ENCODE measurements at places on chromosomes 2 and 18.

DNA sequence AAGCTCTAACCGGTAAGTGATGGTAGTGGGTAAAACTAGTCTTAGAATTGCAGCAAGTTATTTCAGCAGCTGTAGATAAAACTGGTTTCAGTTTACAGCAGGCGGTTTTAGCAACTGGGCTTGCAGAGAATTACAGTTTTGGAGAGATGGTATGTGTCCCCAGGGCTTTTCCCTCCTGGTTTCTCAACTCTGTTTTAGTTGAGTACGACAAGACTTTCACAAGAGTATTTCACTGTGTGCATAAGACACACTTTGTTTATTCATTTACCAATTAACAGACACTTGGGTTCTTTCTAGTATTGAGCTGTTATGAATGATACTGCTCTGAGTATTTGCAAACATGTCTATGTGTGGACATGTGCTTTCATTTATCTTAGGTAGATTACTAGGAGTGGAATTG is 65.6 kb upstream of the RFX8 start:
- DNase-seq: no peak

DNA sequence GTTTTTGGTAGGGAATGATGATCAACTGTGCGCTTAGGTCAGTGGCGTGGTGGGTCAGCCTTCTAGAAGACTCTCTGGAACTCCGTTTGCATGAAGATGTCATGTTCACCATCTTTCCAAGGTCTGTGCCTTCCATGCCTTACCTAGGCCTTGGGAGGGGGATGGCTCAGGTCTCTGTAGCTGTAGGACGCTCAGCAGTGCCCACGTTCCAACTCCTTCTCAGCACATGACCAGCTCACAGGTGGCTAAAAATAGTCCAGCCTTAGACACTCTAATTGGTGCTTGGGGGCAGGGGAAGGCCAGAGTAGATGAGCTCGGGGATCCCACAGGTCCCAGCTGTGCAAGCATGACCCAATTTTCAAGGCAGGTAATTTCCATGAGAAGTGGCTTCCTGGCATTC is 42.3 kb upstream of the TEX51 start:
- no peak for DNase-seq

GRCh38 chr18:47531717-47532116 is 280.3 kb upstream of the SKOR2 start:
- DNase-seq: no peak

- no peak for DNase-seq
Observed at GRCh38 chr2:208669394-208669793, 262.8 kb downstream of the PTH2R start.

- DNase-seq: no peak
Observed at GRCh38 chr18:23570912-23571504, 15.3 kb downstream of the NPC1 start.

DNA sequence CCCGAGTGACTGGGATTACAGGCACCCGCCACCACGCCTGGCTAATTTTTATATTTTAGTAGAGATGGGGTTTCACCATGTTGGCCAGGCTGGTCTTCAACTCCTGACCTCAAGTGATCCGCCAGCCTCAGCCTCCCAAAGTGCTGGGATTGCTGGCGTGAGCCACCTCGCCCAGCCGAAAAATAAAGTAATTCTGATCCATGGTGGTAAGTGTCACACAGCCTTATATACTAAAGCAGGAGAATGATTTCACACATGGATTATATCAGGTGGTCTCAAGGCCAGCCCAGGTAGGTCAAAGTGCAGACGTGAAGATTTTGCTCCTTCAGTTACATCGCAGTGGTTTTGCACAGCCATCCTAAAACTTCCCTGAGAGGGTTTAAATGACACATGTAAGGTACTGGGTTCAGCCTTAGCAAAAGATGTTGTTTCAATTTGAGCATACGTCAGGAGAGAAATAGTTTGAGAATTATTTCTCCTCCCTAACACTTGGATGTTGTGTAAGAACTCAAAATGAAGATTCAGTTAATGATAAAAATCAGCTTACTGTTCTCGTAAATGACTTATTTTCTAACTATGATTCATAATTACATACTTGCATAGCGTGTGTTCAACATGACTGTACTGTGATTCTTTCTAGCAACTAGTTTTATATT is 93.0 kb upstream of the SLC39A10 start:
- DNase-seq: no peak

DNA sequence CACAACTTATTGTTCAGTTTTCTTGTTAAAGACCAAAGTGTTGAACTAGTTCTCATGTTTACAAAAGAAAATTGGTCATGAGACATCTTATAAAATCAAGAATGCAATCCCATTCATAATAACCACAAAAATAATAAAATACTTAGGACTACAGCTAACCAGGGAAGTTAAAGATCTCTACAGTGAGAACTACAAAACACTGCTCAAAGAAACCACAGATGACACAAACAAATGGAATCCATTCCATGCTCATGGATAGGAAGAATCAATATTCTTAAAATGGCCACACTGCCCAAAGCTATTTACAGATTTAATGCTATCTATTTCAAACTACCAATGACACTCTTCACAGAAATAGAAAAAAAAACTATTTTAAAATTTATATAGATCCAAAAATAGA is 1354.8 kb upstream of the CDH2 start:
- DNase-seq: no peak

GRCh38 chr2:170229125-170229524 is 51.2 kb downstream of the MYO3B start:
- no peak for DNase-seq

DNA sequence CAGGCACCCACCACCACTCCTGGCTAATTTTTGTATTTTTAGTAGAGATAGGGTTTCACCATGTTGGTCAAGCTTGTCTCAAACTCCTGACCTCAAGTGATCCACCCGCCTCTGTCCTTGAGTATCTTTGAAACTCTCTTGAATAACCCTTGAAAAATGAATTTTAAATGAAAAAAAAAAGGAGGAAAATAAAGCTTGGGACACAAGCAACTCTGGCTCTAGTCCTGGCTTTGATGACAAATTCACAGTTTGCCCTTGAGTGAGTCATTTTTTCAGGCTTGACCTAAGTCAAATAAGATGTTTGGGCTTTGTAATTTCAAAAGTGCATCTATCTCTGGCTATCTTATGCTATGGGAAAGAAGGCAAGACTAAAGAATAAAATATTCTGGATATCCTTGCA is 79.0 kb upstream of the TRIB2 start:
- no peak for DNase-seq
